ENCODE measurements at places on chromosomes 7 and 10. TPM values are rescaled to one million over a fixed set of nuclear protein-coding genes. Genes with fewer than 3 reads are reported as not detected.

GRCh38 chr10:57579926-57580325 is 687.8 kb downstream of the IPMK start:
- H3K27me3 ChIP-seq: no peaks in the 10 kb centered on the region
- no peak overlapping the region for H3K27ac ChIP-seq
- no peaks in the 10 kb centered on the region for H3K4me1 ChIP-seq
- H3K4me3 ChIP-seq: no peak overlapping the region
- no peaks in the 10 kb centered on the region for H3K36me3 ChIP-seq

TRIM24 gene
- polyA plus RNA-seq: 6.0 TPM

DNA sequence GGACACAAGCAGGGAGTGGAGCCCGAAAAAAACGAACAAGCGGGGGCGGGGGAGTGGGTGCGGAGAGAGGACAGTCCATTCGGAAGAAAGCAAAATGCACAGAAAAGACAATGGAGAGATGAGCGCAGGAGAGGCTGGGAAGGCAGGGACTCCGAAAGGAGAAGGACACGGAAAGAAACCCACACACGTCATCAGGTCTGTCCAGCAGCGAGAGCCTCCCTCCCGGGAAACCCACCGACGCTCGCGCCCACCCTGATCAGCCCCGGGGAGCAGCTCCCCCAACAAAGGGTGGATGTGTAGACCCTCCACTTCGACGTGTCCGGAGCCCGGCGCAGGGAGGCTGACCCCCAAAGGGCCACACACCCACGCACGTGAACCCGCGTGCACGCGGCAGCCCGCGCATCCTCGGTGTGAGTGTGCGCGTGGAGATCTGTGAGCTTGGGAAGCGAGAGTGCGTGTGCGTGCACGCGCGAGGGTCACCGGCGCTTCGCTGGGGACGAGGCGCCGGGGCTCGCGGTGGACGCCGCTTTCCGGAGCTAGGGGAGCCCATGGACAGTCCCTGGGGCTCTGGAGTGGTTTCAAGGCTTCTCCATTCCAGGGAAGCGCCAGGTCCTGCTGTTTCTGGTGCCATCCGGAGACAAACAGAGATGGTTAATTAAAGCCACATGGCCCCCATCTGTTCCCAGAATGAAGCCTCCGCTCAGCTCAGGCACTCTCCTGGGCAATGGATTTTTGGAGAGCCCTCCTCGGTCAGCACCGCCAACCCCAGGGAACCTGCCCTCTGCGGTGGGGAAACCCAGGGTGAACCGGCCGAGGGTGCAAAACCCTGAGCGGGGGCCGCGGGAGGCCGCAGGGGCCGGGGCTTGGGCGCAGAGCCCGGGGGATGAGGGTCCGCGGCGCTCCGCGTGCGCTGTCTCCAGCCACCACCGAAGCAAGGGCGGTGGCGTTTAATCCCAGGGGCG is 916 bp downstream of the LAMB1 start:
- peak overlapping the region; percentile 37 for H3K27ac ChIP-seq
- no peak for DNase-seq
- no peaks in the 10 kb centered on the region for H3K27me3 ChIP-seq
- H3K4me3 ChIP-seq: peak overlapping the region; percentile 77
- no peaks in the 10 kb centered on the region for H3K36me3 ChIP-seq

- no peaks in the 10 kb centered on the region for H3K27me3 ChIP-seq
- no peaks in the 10 kb centered on the region for H3K4me1 ChIP-seq
- DNase-seq: no peak
- H3K36me3 ChIP-seq: no peaks in the 10 kb centered on the region
- H3K27ac ChIP-seq: no peak overlapping the region
- H3K4me3 ChIP-seq: no peak overlapping the region
Observed at GRCh38 chr10:133128126-133129070, 31.6 kb upstream of the KNDC1 start.

DNA sequence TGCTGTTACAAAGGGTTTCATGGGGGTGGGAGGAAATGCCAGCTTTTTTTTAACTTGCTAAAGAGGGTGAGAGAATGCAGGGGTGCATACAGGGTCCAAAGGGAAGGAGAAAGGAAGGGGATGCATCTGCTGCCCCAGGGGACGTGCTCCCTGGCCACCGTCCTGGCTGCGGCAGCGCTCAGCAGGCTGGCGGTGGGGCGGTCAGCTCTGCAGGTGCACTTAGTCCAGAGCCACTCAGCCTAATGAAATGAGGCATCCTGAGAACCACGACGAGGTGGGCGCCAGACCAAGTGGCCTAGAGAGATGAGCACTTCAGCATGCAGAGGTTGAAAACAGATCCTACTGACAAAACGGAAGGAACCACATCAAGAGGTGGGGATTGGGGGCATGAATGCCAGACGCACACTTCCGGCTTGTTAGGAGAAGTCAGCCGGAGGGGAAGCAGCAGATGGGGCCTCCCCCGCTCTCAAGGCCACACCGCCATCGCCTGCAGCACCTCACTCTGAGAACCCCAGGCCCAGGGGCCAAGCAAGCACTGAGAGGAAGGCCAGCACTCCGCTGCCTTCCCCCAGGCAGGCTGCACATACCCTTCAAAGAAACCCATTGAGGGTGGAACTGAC is 94.5 kb downstream of the MAD1L1 start:
- no peak for DNase-seq
- no peaks in the 10 kb centered on the region for H3K36me3 ChIP-seq
- H3K4me3 ChIP-seq: no peak overlapping the region
- H3K27me3 ChIP-seq: no peaks in the 10 kb centered on the region

CFAP43 gene
- polyA plus RNA-seq: 0.20 TPM

GRCh38 chr10:133143546-133143945 is 16.5 kb upstream of the KNDC1 start:
- H3K27ac ChIP-seq: no peak overlapping the region
- DNase-seq: no peak
- no peaks in the 10 kb centered on the region for H3K4me1 ChIP-seq
- no peak overlapping the region for H3K4me3 ChIP-seq
- no peaks in the 10 kb centered on the region for H3K27me3 ChIP-seq

DNA sequence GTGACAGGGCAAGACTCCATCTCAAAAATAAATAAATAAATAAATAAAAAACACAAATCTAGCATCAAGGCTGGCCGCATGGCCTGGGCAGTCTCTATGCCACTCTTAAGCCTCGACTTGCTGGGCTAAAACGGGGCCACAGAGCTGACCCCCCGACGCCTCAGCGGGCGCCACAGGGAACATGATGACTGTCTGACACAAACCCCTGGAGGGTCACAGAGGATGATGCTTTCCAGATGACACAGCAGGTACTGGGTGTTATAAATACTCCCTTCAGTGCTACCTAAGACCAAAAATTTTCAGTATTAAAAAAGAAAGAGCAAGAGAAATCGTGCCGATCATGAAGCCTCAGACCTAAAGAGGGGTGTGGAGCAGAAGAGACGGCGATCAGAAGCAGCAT is 176.8 kb downstream of the MAD1L1 start:
- no peaks in the 10 kb centered on the region for H3K36me3 ChIP-seq
- no peaks in the 10 kb centered on the region for H3K27me3 ChIP-seq
- no peak overlapping the region for H3K27ac ChIP-seq
- H3K4me3 ChIP-seq: no peak overlapping the region
- DNase-seq: no peak

- no peaks in the 10 kb centered on the region for H3K4me1 ChIP-seq
- H3K36me3 ChIP-seq: no peaks in the 10 kb centered on the region
- H3K27ac ChIP-seq: no peak overlapping the region
- no peak for DNase-seq
Observed at GRCh38 chr10:71390461-71390835, 6.3 kb upstream of the CDH23 start.

MBL2 gene
- not detected for polyA plus RNA-seq

- H3K27me3 ChIP-seq: no peaks in the 10 kb centered on the region
- no peak overlapping the region for H3K4me3 ChIP-seq
- DNase-seq: no peak
- no peak overlapping the region for H3K27ac ChIP-seq
- peaks cover 27% of the 10 kb centered on the region for H3K4me1 ChIP-seq
Observed at GRCh38 chr7:2116989-2117591, 115.7 kb downstream of the MAD1L1 start.

NOLC1 gene
- polyA plus RNA-seq: 195 TPM

DNA sequence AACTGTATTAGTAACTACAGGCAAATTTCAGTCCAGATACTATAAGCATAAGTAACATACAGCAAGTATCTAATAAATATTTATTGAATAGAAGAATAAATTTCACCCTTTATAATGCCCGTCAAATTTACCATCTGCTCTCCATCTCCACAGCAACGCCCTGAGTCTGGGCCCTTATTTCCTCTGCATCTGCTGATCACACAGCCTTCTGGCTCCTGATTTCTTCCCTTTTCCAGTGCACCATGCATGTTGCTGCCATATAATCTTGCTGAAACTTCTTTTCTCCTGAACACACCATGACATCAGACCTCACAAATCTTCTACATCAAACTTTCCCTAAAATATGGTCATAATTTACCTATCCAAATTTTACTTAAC is 15.4 kb downstream of the HYCC1 start:
- H3K4me1 ChIP-seq: peaks cover 18% of the 10 kb centered on the region
- H3K27ac ChIP-seq: no peak overlapping the region
- no peak for DNase-seq
- H3K36me3 ChIP-seq: no peaks in the 10 kb centered on the region
- no peaks in the 10 kb centered on the region for H3K27me3 ChIP-seq

MSMB gene
- polyA plus RNA-seq: not detected

GRCh38 chr7:111086532-111086931 is 4.4 kb upstream of the LRRN3 start:
- no peaks in the 10 kb centered on the region for H3K27me3 ChIP-seq
- no peaks in the 10 kb centered on the region for H3K4me1 ChIP-seq
- no peak for DNase-seq
- H3K36me3 ChIP-seq: no peaks in the 10 kb centered on the region

- DNase-seq: no peak
- no peak overlapping the region for H3K4me3 ChIP-seq
- H3K4me1 ChIP-seq: peaks cover 9% of the 10 kb centered on the region
- H3K36me3 ChIP-seq: peaks cover 3% of the 10 kb centered on the region
- no peak overlapping the region for H3K27ac ChIP-seq
Observed at GRCh38 chr7:129401228-129401966, 32.8 kb upstream of the STRIP2 start.

DNA sequence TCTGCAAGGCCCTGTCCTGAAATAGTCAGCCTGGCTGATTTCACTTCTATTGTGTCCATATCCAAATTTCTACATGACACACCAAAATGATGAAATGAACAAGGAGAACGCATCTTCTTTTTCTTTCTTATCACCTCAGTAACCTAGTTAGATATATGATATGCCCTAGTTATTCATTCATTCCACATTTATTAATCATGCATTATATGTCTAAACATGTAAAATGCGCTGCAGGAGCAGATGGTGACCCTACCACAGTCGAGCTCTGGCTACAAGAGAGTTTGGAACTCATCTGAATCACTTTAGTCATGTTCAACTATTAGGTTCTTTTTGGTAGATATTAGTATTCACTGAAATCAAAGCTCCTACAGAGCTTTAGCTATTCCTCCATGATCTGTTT is 31.8 kb upstream of the VPS41 start:
- H3K4me1 ChIP-seq: no peaks in the 10 kb centered on the region
- DNase-seq: peak; percentile 9
- no peaks in the 10 kb centered on the region for H3K27me3 ChIP-seq
- H3K36me3 ChIP-seq: no peaks in the 10 kb centered on the region
- no peak overlapping the region for H3K4me3 ChIP-seq

TUBAL3 gene
- 2.6 TPM for polyA plus RNA-seq

EGR2 gene
- 0.09 TPM for polyA plus RNA-seq

NPC1L1 gene
- polyA plus RNA-seq: 0.03 TPM

GRCh38 chr7:115678086-115678982 is 352.2 kb downstream of the TFEC start:
- no peaks in the 10 kb centered on the region for H3K36me3 ChIP-seq
- no peak overlapping the region for H3K27ac ChIP-seq
- H3K4me3 ChIP-seq: no peak overlapping the region

- no peak for DNase-seq
- H3K4me1 ChIP-seq: no peaks in the 10 kb centered on the region
- no peaks in the 10 kb centered on the region for H3K27me3 ChIP-seq
- no peak overlapping the region for H3K27ac ChIP-seq
- no peak overlapping the region for H3K4me3 ChIP-seq
Observed at GRCh38 chr7:77855371-77856083, 57.0 kb downstream of the PHTF2 start.

GRCh38 chr10:101304316-101304715 is 49.6 kb upstream of the BTRC start:
- peaks cover 13% of the 10 kb centered on the region for H3K4me1 ChIP-seq
- H3K27me3 ChIP-seq: peaks cover 4% of the 10 kb centered on the region
- H3K36me3 ChIP-seq: no peaks in the 10 kb centered on the region
- H3K4me3 ChIP-seq: no peak overlapping the region

DNA sequence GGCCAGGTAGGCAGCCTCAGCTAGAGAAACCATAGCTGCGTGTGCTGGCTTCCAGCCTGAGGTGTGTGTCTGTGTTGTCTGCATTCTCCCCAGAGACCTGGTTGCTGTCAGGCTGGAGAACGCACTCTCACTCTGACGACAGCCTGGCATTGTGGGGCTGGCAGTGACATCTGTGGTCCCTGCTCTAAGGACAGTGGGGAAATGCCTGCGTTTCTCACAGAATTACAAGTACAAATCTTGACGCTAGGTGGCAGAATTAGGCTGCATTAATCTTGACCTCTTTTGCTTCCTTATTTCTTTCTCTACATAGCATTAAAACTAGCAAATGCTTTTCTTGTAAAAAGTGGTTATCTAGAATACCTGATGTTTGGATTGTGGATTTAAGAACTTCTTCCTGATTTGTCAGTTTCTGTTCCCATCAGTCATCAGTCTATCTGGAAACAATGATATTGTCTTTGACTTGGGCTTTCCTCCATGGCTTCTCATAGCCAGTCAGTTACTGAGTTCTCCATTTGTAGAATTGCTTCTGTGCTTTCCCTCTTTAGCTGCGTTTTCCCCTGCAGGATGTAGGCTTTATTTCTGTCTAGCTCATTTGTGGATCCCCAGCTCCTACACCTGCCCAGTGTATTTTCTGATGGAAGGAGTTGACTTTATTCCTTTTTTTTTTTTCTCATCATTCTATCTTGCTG is 86.0 kb downstream of the FANK1 start:
- H3K4me3 ChIP-seq: no peak overlapping the region
- no peaks in the 10 kb centered on the region for H3K4me1 ChIP-seq
- no peaks in the 10 kb centered on the region for H3K36me3 ChIP-seq
- no peak for DNase-seq
- H3K27ac ChIP-seq: no peak overlapping the region
- no peaks in the 10 kb centered on the region for H3K27me3 ChIP-seq

DNA sequence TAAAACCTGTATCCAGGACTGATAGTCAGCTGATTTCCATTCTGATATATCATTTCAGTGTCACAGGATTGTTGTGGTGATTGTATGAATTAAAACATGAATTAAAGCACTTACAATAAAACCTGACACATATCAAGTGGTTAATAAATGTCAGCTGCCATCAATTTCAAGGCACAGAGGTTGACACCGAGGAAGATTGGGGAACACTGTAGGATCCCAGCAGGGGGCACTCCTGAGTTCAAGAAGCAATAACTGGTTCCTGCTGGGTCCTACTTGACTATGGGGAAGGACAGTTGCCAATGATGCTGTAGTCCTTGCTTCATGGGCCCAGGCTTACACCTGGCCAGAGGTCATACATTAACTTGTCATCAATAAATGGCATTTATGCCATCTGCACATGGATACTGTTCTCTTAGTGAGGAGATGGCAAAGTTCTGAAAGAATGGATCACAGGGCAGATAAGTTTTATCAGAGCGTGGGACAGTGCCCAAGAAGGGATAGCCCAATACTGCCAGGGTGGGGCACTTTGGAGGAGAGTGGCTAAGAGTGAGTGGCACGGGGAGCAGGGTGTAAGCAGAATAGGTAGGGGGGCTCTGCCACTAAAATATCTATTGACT is 24.1 kb downstream of the FZD1 start:
- H3K27ac ChIP-seq: no peak overlapping the region
- no peaks in the 10 kb centered on the region for H3K4me1 ChIP-seq
- no peak for DNase-seq
- no peaks in the 10 kb centered on the region for H3K36me3 ChIP-seq
- no peak overlapping the region for H3K4me3 ChIP-seq

- H3K4me3 ChIP-seq: no peak overlapping the region
- H3K36me3 ChIP-seq: no peaks in the 10 kb centered on the region
- no peak overlapping the region for H3K27ac ChIP-seq
- no peak for DNase-seq
Observed at GRCh38 chr10:130967784-130968183, 343.7 kb downstream of the TCERG1L start.

All from keratinocyte (primary cell).